ENCODE measurements at places on chromosomes 2 and 18. TPM values are rescaled to one million over a fixed set of nuclear protein-coding genes. Genes with fewer than 3 reads are reported as not detected.

Gene FOXI3
- not detected for total RNA-seq

Gene SULT1C2
- total RNA-seq: under 0.01 TPM

Gene GEN1
- 8.5 TPM for total RNA-seq

Gene FBXO48
- 0.28 TPM for total RNA-seq

Gene CIB4
- total RNA-seq: not detected

Gene SIGLEC15
- 1.7 TPM for total RNA-seq

Gene UPP2
- total RNA-seq: not detected

Gene TPO
- total RNA-seq: not detected

Gene IL37
- not detected for total RNA-seq

Gene CCDC102B
- total RNA-seq: 46.2 TPM

Gene FRZB
- under 0.01 TPM for total RNA-seq

Gene NT5DC4
- total RNA-seq: not detected
